HCT116 (cell line): ENCODE measurements at places on chromosomes 1 and 21.

DNA sequence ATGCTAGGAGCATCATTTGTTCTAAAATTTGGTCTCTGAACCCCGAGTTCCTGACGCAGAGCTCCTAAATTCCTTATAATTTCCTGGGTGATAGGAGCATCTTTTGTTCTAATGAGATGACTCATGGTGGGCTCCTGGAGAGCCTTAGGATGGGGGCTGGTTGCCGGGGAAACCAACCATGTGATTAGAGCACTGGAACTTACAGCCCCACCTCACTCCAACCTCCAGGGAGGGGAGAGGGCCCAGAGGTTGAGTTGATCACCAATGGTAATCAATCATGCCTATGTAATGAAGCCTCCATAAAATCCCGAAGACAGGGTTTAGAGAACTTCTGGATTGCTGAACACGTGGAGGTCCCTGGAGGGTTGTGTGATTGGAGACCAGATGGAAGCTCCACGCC lies 7.7 kb downstream of the SHISAL2A start:
- DNase-seq = no peak

DNA sequence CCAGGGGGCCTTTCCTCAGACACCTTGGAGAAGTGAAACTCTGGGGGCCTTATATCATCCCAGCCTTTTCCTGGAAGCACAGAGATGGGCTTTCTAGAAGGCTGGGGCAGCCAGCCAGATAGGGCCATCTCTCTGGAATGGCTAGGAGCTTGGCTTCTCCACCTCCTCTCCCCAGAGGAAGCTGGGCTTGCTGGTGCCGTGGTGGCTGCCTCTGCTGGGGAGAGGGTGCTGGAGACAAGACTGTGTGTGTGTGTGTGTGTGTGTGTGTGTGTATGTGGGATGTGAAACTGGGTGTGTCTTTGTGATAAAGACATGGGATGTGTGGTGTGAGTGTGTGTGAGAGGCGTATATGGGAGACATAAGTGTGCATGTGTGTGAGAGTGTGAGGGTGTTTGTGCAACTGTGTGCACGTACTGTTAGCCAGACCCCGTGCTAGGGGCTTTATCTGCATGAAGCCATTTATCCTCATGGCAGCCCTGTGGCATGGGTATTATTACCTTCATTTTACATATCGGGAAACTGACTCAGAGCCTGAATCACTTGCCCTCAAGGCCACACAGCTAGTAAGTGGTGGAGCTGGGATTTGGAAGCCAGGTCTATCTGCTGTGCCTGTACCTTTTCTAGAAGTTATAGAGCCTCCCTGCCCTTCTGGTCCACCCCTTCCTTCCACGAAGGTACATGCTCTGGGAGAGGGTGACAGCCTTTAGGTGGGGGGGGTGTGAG lies 44.2 kb downstream of the PTPRU start:
- no peak for DNase-seq

DNA sequence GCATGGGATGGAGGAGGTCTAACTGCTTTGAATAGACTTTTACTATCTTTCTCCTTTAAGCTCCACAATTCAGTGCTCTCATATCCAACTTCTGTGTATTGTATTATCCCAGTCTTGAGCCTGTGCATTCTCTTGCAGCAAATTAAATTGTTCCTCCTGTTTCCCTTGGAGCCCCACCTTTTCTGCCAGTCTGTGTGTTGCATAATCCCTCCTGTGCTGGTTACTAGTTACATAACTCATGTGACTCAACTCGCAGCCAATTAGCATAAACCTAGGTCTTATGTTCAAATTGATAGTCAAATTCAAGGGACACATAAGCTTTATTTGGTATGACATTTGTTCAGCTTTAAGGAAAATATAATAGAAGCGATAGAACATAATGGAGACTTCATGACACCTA lies 1863.5 kb downstream of the MRPL39 start:
- no peak for DNase-seq

DNA sequence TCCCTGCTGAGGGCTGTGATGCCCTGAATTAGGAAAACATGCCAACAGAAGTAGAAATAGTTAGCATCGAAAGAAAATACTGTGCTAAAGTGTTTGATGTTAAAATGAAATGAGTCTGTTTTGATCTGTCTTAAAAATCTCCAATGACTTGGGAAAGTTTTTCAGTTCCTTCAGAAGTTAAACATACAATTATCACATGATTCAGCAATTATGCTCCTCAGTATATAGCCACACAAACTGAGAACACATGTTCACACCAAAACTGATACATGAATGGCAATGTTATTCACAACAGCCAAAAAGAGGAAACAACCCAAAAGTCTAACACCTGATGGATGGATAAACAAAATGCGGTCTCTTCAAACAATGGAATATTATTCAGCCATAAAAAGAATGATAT lies 130.6 kb downstream of the PTPN14 start:
- no peak for DNase-seq

GRCh38 chr1:171352554-171352953 lies 38.6 kb downstream of the FMO4 start:
- DNase-seq = no peak

DNA sequence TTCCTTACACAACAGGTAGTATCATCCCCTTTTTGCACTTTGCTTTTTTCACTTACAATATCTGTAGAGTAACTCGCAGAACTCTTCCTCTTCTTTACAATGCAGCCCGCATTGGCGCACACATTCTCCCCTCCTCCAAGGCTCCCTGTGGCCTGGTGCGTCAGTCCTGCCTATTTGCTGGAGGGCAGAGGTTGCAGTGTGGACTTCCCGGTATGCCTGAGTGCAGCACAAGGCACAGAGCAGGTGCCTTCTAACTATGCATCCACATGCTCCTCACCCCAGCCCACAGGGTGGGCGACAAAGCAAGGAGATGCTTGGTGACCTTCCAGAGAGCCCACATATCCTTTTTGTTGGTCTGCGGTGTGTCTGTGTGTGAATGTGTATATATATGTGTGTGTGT lies 53.3 kb downstream of the ARHGEF11 start:
- DNase-seq = no peak

GRCh38 chr1:224203243-224204016 lies 20.4 kb downstream of the DEGS1 start:
- no peak for DNase-seq

GRCh38 chr1:32316903-32317277 lies 19.1 kb downstream of the MARCKSL1 start:
- no peak for DNase-seq

DNA sequence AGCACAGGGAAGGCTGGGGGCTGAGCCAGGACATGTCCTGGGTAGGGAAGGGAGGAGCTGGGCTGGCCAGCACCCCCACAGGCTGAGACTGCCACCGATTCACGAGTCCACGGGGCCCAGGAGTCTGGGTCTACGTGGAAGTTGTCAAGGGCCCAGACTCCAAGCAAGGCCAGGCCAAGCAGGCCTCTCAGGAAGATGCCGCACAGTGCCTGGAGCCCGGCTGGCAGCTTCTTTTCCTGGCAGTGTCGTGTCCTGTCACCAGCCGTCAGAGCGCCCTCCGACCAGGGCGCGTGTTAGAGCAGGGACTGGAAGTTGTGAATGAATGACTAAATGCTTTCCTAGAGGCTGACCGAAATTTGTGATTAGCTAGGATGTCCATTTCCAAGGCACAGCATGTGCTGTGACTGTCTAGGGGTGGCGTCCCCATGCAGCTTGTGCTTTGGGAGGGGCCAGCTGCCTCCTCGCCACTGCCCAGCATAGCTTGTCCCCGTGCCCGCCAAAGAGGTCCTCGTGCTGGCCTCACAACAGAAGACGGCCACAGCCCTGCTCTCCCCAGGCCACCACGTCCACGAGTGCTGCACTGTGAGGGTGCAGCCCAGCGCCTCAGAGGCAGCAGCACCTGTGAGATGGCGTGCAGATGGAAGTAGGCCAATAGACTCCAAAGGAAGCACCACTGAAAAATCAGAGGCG lies 147.4 kb upstream of the COL6A1 start:
- DNase-seq = no peak

GRCh38 chr1:153364156-153364555 lies 6.5 kb downstream of the S100A9 start:
- no peak for DNase-seq

DNA sequence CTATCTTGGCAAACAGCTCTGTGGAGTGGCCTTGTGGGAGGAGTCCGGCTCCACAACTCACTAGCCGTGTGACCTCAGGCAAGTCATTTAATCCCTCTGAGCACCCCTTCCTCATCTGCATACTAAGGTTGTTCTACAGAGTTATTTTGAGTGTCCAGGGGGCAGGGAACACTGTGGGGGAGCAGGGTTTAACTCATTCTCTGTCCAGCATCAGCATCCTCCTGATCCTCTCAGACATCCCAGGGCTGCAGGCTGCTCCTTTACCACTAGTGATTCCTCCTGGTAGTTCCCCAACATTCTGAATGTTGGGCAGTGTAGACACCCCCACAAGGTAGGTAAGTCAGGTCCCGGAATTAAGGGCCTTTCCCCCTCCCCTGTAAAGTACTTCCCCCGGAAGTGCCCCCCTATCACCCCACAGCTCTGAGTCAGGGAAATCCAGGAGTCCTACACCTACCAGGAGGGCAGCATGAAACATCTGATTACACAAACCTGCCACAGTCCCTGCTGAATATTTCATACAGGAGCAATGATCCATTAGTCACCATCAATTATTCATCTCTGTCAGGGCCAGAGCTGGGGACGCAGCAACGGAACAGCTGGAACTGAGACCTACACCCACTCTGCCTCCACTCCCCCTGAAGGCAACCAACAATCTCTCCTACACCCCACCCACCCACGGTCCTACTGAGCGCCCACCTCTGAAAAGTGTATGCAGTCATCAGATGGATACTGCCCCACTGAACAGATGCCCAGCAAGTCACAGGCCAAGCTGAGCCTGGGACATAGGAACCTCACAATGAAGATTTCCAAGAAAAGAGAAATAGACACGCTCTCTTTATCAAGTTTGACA lies 20.5 kb downstream of the SYT2 start:
- no peak for DNase-seq

- DNase-seq = no peak
Measured at GRCh38 chr1:8283058-8283884, 34.6 kb upstream of the SLC45A1 start.

- DNase-seq = no peak
Measured at GRCh38 chr1:194809215-194809614, 1622.8 kb upstream of the B3GALT2 start.

DNA sequence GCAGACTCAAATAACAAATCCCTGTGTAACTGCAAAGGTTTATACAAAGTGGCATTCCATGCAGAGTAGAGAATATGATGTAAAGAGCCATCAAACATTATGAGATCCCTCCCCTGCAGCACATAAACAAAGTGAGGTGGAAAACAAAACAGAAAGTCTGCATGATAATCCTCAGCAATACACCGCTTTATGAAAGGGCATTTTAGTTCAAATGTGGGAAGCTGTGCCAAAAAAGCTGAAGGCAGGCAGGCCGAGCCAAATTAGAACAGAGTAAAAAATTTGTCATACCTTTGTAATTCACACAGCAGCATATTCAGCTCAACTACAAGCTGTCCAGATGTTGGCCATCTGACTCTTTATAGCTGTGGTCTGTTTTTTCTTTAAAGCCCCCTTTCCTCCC lies 113.5 kb downstream of the LHX9 start:
- DNase-seq = no peak

DNA sequence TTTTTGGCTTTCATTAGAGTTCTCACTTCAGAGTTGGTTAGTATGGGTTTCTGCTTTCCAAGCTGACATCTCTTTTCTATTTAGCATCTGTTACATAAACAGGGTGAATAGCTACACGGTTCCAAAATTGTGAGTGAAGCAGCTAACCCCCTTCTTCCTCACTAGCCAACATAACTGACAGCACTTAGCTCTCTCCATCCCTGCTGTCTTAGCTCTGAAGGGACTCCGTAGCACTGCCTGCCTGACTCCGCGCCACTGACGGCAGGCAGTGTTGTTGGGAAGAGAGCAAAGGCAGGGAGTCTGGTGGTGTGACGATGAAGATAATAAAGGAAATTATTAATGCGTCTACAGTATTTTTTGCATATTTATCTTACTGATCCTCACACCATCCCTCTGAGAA lies 247.0 kb downstream of the PTBP2 start:
- no peak for DNase-seq

- DNase-seq = no peak
Measured at GRCh38 chr1:38827318-38827717, 32.3 kb downstream of the RRAGC start.

DNA sequence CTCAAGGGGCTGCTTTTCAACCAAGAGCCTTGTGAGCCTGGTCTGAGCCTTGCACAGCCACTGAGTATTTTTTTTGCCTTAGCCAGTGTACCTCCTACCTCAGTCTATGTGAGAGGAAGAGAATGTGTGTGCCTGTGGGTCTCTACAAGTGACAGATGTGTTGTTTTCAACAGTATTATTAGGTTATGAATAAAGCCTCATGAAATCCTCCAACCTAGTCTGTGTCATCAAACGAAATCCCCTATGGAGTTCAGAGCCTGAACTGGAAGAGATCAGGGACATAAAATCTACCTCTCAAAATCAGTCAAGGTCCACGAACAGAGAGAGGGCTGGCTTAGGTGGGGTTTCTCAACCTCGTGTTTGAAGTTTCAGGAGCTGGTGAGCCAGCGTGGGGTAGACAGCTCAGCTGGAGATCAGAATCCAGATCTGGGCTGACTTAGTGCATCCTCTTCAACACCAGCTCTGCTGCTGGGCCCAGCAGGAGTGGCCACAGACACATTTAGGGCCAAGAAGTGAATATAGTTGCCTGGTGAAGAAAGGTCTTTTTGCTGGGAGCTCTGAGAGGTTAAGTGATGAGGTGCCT lies 8.2 kb downstream of the XKR8 start:
- no peak for DNase-seq

- no peak for DNase-seq
Measured at GRCh38 chr1:151156515-151156819, at the start of gene TNFAIP8L2. Gene TNFAIP8L2, plus strand, starts transcription at chr1:151156649. Its CDS starts 2,049 bp downstream, at chr1:151158698.

DNA sequence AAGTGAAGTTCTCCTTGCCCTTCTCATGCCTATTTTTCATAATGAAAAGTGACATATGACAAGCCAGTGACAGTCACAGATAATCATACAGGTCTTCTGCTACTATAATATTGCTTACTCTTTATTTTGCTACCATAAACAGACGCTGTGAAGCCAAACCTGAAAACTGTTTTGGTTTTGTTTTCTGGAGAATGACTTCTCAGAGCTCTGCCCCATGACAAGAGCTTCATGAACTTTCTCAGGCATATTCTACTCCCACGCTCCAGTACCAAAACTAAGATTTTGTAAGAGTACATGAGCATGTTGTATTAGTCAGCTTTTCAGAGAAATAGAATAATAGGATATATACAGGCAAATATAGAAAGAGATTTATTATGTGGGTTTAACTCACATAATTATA lies 64.3 kb upstream of the VTCN1 start:
- no peak for DNase-seq

DNA sequence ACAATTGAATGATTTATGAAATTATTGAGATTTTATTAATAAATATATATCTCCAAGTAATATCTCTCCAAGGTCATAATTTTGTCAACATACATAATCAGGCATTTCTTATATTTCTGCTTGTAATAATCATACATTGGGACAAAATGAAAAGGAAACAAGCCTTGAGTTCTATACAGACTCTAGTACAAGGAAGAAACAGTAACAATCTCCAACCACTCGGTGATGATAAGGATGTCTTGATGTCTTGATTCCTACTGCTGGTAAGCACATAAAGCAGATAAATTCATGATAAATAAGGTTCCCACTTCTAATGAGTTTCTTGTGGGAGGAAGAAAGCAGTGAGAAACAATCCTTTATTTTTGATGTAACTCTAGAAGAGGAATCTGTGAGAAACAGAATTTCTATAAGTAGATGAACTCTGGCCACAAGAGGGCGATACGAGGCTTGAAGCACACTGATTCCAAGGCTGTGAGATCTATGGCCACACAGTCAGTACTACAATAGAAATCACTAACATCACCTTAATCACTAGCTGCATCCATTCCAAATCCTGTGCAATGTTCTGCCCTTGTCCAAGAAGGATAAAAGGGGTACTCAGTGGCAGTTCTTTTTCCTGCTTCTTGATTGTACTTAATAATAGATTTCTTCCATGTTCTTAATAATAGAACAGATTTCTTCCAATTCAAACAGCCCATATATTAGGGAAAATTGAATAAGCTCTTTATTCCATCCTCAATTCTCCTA lies 41.4 kb upstream of the LRRC8B start:
- DNase-seq = peak; percentile 78
